ENCODE measurements at places on chromosomes 6 and 20.

DNA sequence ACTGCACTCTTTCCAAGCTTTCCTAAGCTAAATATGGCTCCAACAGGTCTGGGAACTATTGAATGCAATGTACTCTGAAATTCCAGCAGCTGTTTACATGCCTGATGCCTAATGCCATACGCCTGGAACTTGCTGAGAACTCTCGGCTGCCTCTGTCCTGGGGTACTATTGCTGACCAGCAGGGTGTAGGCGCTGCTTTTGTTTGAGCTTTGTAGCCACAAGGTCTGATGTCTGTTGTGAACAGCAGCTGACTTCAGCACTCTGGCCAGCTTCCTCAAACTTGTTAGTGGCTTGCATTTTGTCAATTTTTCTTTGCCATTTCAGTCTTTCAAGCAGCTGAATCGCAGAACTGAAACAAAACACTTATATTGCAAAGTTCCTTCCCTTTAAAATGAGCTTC, 26.7 kb downstream of the SAYSD1 start:
- DNase-seq = no peak

DNA sequence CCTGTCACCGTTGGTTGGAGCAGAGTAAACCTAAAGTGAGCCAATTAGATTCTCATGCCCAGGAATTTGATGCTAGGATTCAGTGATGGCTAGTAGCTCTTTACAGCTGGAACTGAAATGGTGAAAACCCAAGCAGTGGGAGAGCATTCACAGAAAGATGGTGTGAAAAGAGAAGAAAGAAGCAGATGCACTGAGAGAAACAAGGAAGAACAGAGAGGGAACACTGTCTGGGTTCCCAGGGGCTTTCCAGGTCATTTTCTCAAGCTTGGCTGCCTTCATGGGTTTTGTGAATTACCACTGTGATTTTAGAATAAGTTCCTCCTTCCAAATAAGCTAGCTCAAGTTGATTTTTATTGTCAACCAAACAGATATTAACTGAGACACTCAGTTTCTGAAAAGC, 104.1 kb upstream of the AKIRIN2 start:
- no peak for DNase-seq

DNA sequence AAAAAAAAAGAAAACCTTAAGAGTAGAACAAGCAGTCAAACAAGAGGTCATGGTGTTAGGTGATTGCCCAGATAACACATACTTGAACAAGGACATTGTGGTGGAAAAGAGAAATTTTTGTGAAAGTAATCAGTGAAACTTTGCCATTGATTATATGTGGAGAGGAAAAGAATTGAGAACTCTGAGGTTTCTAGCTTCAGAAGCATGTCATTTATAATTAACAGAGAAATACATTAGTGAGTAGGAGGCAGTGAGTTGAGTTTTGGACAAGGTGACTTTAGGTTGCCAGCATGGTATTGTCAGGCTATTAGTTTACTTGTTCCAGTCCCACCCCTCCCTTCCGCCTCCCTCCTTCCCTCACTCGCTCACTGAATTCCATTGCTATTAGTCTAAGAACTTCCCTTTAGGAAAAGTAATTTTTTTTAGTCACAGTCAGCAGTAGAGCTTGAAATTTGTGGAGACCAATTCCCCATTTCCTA, 17.2 kb downstream of the TAB2 start:
- DNase-seq = no peak

DNA sequence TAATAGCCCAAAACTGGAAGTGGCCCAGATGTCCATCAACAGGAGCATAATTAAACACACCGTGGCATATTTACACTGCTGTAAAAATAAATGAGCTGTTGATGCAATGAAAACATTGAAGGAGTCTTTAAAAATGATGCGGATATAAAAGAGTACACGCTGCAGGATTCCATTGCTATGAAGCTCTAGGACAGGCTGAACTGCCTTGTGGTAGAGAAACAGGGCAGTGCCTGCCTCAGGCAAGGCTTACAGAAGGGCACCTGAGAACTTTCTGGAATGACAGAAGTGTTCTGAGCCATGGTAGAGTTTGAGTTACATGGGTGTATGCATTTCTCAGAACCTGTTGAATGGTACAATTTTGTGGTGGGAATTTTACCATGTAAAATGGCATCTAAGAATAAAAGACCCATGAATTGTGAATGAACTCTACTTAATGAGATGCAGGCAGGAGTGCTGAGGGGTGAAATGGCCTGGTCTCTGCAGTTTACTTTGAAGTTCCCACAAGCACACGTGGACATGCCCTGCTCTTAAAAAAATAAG, 45.3 kb upstream of the RIN2 start:
- no peak for DNase-seq

- DNase-seq = peak; percentile 53
These were observed 15.7 kb downstream of the DCBLD1 start for GRCh38 chr6:117498159-117498558.

GRCh38 chr6:24031496-24031895, 94.5 kb upstream of the NRSN1 start:
- DNase-seq = no peak

Measured in AML-193 (cell line).